Hippocampal formation (tissue), 2 donors: ENCODE measurements at places on chromosomes 7 and 10.

DNA sequence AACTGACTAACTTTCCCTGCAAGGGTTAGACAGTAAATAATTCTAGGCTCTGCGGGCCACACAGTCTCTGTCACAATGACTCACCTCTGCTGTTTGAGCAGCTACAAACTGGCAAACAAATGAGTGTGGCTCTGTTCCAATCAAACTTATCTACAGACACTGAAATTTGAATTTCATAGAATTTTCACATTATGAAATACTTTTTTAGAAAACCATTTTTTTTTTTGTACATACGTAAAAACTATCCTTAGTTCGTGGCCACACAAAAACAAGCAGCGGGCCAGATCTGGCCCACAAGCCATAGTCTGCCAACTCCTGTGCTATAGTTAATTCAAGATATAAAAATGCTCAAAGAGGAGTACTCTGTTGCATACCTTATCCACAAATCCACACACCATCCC, 32.6 kb downstream of the PIP4K2A start:
- no peak for DNase-seq

- DNase-seq, result no peak
These were observed 8.1 kb downstream of the TRPV5 start for GRCh38 chr7:142925413-142925812.

DNA sequence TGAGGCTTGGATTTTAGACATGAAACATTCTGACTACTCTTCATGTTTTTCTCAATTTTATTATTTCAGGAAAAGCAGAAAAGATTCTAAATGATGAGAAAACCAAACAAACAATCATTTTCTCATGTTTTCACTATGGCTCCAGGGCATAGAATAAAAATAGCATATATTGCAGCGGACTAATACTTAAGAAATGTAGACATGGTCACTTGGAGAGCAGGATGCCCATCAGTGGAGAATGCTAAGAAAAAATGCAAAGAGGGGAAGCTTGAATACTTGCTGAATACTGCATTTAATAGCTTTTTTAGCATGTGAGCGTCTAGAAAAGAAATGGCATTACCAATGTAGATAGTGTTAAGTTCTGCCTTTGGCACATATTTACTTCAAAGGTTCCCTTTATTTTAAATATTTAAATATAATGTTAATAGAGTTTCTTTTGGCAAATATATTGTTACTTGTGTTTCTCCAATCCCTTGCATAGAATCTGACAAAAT, 107.9 kb downstream of the PPP1R17 start:
- no peak for DNase-seq

DNA sequence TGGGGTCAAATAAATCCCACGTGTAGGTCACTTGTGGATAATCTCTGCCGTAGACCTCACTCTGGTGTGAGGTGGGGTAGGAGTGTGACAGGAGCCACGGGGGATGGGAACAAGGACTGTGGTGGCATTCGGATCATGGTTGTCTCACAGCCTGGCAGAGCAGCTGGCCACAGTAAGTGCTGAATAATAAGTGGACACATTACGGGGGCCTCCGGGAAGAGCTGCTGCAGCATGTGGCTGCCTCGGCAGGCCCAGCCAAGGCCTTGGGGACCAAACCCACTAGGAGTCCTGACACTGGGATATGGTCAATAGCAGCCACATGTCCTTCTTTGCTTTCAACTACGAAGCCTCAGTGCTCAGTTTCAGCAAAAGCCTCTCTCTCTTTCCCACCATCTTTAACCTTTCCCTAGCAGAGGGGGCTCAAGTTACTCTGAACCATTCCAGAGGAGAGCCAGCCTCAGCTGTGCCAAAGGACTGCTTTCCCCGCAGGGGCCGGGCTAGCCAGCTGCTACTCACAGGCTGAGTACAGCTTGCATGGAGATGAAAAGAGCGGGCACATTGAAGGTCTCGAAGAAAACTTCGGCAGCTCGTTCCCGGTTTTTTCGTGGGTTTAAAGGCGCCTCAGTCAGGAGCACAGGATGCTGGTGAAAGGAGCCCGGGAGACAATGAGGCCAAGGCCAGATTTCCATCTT, 17.3 kb downstream of the ACTR1A start:
- DNase-seq, result no peak

GRCh38 chr7:119438315-119438714, 834.7 kb upstream of the KCND2 start:
- no peak for DNase-seq

- no peak for DNase-seq
These were observed 127.5 kb downstream of the COL28A1 start for GRCh38 chr7:7408001-7408770.

GRCh38 chr7:127879436-127879835, 151.8 kb downstream of the LRRC4 start:
- no peak for DNase-seq

DNA sequence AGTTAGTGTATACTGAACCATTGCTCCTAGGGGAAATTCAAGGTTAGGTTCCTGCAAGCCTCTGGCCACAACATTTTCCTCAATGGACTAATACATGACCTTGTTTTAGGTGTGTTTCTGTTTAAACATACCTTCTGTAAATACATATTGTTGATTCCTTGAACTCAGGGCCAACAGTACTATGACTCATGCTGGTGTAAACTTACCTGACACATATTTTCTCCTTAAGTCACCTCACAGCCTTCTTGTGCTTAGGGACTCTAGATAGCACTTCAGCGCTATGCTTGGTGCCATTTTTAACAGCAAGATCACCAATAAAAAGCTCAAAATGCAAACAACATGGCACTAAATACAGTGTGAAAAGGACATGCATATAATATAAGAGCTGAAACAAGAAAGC, 176.4 kb downstream of the TAX1BP1 start:
- DNase-seq, result no peak

DNA sequence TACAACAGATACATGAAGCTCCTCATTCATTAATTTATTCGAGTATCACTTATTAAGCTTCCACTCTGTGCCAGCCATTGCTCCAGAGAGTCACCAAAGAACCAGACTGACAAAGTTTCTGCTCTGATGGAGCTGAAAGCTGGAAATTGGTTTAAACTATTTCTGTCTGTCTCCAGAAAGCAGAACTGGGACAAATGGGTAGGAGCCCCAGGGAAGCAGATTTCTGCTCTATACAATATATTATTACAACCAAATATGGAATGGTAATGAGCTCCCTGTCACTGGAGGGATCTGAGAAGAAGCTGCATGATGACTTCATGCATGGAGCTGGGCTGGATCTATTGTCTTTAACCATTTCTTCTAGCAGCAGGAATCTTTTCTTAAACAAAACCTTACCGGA, 165.4 kb upstream of the ADO start:
- no peak for DNase-seq

GRCh38 chr10:115390607-115391006, 297.4 kb downstream of the ATRNL1 start:
- DNase-seq, result no peak

DNA sequence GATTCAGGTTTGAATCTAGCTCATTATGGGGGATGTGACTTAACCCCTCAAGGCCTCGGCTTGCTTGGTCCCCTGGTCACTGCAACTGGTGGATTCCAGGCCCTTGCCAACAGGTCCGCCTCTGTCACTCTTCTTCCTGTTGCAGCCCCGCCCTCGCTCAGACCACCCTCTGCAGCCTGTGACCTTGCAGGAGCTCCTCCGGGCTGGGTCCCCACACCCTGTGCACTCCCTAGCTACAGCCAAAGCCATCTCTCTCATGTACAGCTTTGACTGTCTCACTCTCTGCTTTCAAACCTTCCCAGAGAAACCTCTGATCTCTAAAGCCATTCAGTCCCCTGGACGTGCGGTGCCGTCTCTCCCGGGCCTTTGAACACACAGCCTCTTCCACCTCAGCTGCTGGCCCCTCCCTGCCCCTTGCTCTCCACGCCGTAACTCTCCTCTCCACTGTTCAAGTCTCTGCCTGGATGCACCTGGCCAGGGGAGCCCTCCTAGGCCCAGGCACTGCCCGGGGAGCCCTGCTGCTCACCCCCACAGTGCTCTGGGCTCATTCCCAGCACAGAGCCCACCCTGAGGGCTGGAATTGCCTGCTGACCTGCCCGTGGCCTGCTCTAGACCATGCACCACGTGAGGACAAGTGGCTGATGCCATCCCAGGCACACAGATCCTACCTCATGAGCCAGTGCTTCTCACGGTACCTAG, 485.8 kb upstream of the FOXK1 start:
- DNase-seq, result no peak

DNA sequence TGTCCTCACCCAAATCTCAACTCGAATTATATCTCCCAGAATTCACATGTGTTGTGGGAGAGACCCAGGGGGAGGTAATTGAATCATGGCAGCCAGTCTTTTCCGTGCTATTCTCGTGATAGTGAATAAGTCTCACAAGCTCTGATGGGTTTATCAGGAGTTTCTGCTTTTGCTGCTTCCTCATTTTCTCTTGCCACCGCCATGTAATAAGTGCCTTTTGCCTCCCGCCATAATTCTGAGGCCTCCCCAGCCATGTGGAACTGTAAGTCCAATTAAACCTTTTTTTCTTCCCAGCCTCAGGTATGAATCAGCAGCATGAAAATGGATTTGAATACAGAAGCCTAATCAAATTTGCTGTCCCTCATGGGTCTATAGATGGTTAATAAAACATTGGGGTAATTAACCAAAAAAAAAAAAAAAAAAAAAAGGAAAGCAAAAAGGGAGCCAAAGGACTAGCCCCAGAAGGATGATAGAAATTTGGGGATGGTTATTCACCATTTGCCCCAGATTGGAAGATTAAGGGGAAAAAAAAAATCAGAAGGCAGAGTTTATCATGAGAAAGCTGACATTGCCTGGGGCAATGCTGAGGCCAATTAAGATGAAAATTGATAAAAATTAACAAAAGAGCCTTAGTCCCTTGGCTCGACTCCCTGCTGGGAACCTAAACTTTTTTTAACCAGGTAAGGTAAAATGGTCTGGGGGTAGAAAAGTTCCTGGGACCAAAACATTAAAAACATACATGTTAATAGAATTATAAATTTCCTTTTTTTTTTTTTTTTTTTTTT, 27.6 kb downstream of the AVL9 start:
- DNase-seq, result no peak

GRCh38 chr7:112866424-112866823, 76.2 kb upstream of the TMEM168 start:
- DNase-seq, result no peak

- no peak for DNase-seq
These were observed 255.3 kb downstream of the CELF2 start for GRCh38 chr10:11272915-11273389.
